ENCODE measurements at places on chromosomes 16 and 17.
A peak's percentile ranks its signal among the peaks of the same experiment; 100 is the strongest.

DNA sequence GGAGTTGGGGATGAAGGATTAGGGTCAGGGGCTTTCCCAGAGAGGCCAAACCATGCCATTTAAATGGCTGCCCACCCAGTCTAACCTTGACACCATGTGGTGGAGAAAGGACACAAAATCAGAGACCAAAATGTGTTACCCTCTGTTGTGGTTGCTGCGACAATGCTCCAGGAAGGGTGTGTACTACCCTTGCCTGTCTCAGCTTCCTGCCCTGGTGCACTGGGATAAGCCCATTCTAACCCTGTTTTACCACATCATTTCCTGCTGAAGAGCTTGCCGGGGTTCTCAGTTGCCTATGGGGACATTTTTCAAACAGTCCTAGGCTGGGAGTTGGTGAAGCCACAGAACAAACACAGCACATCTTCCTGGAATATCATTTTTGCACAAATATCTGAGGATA, 4.9 kb downstream of the OR4D1 start:
- DNase-seq: no peak

DNA sequence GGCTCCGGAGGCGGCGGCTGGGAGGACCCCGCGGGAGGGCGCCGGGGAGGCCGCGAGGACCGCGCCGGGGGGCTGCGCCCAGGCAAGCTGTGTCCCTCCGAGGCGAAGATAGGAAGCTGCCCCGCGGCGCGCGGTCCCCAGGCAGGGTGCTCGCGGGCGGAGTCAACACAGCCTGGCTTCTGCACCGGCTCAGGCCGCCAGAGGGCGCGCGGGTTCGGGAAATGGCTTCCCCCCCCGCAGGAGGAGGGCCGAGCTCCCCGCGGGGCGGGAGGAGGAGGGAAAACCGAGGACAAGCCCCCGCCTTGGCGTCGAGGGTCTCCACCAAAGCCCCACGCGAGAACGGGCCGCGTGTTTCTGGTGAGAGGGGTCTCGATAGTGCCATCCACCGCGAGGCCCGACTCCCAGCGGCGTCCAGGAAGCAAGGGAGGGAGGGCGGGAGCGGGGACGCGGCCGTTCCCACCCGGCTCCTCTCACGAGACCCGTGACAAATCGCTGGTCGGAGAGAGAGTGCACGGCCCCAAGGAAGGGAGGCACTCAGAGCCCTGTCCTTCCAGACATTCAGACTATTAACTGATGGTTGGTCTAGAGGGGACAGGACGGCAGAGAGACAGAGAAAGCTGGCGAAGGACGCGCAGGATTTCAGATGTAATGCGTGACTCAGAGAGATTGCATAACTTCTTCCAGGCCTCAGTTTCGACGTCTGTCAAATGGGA, 64.4 kb upstream of the DNAJA2 start:
- DNase-seq: peak; percentile 92

- no peak for DNase-seq
Observed at GRCh38 chr16:89297910-89298545, 80.5 kb downstream of the ZNF778 start.

- DNase-seq: peak; percentile 38
Observed at GRCh38 chr17:32755045-32755805, 121.7 kb downstream of the MYO1D start.

- DNase-seq: no peak
Observed at GRCh38 chr17:66915204-66915611, 49.3 kb upstream of the CACNG4 start.

DNA sequence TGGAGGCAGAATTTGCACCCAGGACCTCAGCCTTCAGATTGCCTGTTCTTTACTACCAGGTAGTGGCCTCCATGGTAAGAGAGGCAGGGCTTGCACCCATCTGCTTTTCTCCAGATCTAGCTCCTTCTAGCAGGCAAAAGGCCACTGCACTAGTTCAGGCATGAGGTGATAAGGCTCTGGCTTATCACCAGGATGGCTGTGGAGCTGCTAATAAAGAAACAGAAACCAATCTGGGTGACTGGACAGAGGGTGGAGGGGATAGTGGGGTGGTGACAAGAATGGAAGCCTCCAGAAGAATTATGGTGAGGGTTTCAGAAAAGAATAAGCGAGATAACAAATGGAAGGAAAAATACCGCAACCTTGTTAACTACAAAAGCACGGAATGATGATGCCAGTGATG, 15.5 kb upstream of the SUPT4H1 start:
- no peak for DNase-seq

- no peak for DNase-seq
Observed at GRCh38 chr16:19044769-19045168, 22.6 kb upstream of the COQ7 start.

GRCh38 chr16:65105171-65105570, 16.7 kb downstream of the CDH11 start:
- DNase-seq: no peak

DNA sequence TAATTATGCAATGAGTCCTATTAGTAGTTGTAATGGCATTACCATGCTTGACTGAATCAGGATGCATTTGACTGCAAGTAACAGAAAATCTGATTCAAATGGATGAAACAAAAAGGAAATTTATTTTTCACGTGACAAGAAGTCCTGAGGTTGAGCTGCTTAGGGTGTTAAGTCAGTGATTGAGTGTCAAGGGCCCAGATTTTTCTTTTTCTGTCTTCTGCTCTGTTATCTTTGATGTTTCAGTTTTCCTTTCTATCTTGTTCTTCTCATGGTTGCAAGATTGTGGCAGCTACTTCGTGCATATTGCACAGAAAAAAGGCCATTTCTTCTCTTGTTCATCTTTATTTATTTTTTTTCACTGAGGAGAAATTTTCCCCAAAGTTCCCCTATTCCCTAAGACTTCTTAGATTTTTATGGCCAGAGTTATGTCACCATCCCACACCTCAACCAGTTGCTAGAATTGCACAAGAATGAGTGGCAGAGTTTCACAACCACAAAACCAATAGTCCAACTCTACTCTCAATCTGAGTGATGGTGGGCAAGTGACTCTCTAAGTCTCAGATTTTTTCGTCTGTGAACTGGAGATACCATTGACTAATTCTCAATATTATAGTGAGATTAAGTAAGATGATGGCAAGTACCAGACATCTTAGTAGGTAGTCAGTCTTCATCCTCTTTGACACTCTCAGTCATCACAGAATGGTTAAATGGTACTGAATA, 15.7 kb upstream of the GPR139 start:
- DNase-seq: no peak

DNA sequence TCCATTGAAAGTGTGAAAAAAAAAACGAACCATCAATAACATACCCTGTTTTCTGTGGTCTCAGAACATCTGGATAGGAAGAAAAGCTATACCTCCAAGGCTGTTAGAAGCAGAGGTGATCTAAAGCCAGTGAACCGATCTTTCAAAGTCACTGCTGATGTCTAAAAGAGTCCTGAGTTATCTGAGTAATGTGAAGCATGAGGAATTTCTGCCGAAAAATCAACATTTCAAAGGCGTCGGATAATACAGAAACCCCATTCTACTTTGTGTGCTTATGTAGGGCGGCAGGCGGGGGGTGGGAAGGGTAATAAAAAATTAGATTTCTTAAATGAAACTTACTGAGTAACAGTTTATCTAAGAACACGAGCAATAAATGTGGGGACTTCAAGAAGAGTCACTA, 3.9 kb downstream of the XYLT1 start:
- no peak for DNase-seq

- no peak for DNase-seq
Observed at GRCh38 chr17:21289902-21290571, 5.5 kb downstream of the MAP2K3 start.

- peak; percentile 78 for DNase-seq
Observed at GRCh38 chr17:39174920-39175694, 9.1 kb upstream of the ARL5C start.

- no peak for DNase-seq
Observed at GRCh38 chr16:3873482-3874173, 6.9 kb downstream of the CREBBP start.

- DNase-seq: no peak
Observed at GRCh38 chr16:22661161-22661647, 150.5 kb downstream of the NPIPB5 start.

- no peak for DNase-seq
Observed at GRCh38 chr16:64397042-64397441, 724.8 kb downstream of the CDH11 start.

GRCh38 chr17:37274461-37274860, 101.3 kb upstream of the C17orf78 start:
- no peak for DNase-seq

DNA sequence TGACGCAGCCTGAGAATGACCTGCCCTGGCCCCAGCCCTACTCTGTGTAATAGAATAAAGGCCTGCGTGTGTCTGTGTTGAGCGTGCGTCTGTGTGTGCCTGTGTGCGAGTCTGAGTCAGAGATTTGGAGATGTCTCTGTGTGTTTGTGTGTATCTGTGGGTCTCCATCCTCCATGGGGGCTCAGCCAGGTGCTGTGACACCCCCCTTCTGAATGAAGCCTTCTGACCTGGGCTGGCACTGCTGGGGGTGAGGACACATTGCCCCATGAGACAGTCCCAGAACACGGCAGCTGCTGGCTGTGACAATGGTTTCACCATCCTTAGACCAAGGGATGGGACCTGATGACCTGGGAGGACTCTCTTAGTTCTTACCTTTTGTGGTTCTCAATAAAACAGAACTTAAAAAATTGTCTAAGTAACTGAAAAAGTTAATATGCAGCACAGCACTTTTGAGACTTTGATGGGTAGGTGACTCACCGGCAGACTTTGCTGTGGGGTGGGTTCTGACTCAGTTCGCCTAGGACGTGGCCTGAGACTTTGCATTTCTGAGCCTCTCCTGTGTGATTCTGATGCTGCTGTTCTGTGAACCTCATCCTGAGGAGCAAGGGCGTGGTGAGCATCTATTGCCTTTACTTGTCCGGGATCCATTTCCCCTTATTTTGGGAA, 5.7 kb downstream of the LAT start:
- DNase-seq: no peak

GRCh38 chr16:72715267-72715666, 332.7 kb downstream of the ZFHX3 start:
- no peak for DNase-seq

- DNase-seq: peak; percentile 85
Observed at GRCh38 chr16:24041834-24042631, 206.2 kb downstream of the PRKCB start.

GRCh38 chr16:74474416-74474815, 53.1 kb upstream of the CLEC18B start:
- DNase-seq: no peak

GRCh38 chr17:78172249-78173051, 4.1 kb downstream of the SYNGR2 start:
- no peak for DNase-seq

DNA sequence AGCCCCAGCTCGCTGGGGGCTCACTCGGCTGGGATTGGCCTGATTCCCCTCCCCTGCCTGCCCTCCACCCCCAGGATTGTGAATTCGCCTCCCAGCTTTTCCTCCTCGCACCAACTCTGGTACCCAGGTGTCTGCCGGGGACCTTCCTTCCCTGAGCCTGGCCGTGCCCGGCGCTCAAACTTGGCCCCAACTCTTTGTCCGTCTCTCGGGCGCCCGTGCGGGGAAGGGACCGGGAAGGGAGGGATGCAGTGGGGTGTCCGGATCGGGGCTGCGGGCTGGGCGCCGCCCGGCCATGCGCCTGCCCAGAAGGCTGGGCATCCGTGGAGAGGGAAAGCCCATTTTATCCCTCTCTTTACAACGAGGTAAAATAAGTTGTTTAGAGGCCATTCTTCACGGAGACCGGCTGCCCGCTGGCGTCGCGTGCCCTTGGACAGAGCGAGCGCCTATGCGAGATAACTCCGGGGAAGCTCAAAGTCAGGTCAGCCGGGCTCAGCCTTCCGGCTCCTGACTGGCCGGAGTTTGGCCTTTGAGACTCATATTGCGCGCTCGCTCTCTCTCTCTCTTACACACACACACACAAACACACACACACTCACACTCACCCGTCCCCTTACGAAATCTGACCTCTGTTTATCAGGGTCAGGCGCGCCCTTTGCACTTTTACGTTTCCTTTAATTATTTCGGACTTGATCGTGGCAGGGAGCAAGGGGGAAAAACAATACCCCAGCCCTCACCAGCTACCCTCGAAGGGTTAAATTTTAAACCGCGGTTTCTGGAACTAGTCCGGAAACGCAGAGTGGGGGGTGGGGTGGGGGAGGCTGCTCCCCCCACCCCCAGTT, 774 bp upstream of the MAF start:
- peak; percentile 85 for DNase-seq

- DNase-seq: no peak
Observed at GRCh38 chr16:12802048-12802447, 1.6 kb downstream of the CPPED1 start.

- DNase-seq: no peak
Observed at GRCh38 chr16:2710711-2711231, 9.3 kb downstream of the PRSS27 start.

- DNase-seq: no peak
Observed at GRCh38 chr17:42240201-42240600, 36.0 kb downstream of the STAT5B start.

DNA sequence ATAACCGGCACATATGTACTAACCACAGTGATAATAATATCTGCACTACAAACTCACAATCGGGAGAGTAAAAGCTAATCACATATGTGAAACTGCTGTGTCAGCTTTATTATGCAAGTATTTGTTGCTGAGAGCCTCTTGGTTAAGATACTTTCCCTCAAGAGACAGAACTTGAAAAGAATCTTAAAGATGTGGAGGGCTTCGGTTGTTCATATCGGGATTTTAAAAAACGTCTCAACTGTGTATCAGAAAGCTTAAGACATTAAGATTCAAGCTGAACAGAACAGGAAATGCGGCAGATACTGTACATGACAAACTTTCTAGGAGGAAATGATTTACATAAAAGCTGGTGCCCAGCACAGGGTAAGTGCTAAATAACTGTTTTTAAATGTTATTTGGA, 27.5 kb upstream of the HLF start:
- no peak for DNase-seq

DNA sequence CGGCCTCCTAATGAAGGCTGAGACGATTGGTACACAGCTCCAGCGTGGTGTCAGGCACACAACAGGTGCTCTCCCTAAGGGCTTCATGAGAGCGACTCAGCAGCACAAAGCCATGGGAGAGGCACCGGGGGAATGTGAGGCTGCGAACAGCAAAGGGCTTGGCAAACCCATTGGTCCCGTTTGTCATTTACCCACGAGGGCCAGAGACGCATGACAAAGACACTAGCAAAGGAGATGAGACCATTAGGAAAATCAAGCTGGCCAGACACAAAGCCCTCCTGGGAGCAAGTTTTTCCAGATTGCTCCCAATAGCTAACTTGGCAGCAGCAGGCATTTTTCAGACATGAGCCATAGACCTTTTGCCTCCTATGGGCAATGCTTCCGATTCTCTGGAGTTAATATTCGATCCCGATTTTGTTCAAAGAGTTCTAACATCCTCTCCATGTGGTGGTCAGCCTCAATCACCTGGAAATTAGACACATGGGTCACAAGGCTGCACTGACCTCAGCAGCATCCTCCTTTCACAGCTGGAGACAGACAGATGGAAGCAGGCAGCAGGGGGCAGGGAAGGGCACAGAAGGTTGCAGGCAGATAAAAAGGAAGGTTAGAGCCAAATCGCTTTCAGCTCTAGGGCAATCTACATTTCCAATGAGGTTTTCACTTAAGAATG, 38.2 kb downstream of the TK2 start:
- DNase-seq: no peak

GRCh38 chr17:61399131-61400065, at the start of gene TBX2:
TSS of gene TBX2 (plus strand) at chr17:61399843. CDS start at chr17:61400177, 334 bp downstream.
- peak; percentile 94 for DNase-seq

Measured in retina (tissue), 1 donor.